ENCODE measurements at places on chromosomes 5 and 9.
A peak's percentile ranks its signal among the peaks of the same experiment; 100 is the strongest.

DNA sequence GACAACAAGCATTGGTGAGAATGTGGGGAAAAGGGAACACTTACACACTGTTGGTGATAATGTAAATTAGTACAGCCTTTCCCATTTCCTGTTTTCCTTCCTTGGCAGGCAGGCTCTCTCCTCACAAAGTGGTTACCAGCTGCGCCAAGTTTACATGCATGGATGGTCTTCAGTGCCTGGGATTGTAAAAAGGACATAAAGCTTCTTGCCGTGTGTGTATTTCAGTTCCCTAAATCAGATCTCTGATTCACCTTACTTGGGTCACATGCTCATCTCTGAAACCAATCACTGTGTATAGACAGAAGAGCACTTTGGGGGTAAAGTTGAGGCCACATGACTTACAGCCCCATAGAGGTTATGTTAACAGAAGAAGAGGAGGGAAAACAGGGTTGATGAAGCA lies 92.8 kb downstream of the CAVIN4 start:
- DNase-seq, result no peak

GRCh38 chr9:109556061-109556460 lies 58.0 kb upstream of the PTPN3 start:
- DNase-seq, result no peak

DNA sequence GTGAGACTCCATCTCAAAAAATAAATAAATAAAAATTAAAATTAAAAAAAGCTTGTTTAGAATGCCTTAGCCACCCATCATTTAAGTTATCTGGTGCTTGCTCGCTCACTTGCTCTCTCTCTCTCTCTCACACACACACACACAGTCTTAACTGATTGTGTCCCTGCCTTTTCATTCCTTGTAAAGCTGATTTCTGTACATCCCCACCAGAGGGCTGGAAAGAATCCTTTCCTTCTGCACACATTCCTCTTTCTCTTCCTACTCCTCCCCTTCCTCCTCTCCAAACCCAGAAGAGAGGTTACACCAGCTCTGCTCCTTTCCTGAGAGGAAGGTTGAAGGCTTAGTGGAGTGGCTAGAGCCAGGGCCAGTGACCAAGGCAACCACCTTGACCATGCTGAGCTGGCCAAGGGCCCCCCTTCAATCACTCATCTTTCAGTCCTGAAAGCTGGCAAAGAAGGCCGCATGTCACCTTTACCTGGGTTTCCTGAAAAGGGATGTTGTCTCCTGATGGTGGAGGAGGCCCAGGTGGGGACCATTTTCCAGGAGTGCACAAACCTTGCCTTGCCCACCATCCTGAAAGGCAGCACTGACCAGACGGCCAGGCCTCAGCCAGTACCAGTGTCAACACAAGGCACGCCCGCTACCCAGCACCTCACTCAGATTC lies 25.6 kb downstream of the STK10 start:
- DNase-seq, result no peak

DNA sequence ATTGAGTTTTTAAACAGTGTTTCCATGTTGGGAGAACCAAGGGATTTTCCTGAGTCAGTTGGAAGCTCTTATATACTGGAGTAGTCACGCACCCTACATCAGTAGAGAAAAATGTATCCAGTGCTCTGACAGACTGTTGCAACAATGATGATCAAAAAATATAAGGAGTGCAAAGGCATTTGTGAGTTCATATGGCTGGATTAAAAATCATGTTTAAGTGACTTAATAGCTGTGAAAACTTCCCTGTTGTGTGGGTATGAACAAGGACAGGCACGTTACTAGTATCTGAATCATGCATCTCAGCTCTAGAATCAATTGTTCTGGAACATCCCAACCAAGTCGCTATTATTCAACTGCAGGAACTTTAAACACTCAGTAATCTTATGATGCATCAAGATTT lies 229.7 kb downstream of the ROR2 start:
- DNase-seq, result no peak

GRCh38 chr5:52837068-52837467 lies 49.4 kb downstream of the ITGA1 start:
- no peak for DNase-seq

DNA sequence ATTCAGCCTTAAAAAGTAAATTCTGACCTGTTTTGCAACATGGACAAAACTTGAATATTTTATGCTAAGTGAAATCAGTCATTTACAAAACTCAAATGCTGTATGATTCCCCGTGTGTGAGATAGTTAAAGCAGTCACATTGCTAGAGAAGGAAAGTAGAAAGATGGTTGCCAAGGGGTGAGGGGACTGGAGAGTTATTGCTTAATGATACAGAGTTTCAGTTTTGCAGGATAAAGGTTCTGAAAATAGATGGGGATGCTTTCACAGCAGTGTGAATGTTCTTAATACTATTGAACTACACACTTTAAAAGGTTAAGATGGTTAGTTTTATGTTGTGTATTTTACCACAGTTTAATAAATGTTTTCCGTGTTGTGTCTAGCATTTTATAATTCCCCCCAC lies 51.2 kb downstream of the SGCD start:
- DNase-seq, result no peak

- no peak for DNase-seq
Observed at GRCh38 chr5:148897842-148898241, 71.4 kb downstream of the ADRB2 start.

GRCh38 chr9:98781588-98782383 lies 14.6 kb downstream of the ANKS6 start:
- no peak for DNase-seq

DNA sequence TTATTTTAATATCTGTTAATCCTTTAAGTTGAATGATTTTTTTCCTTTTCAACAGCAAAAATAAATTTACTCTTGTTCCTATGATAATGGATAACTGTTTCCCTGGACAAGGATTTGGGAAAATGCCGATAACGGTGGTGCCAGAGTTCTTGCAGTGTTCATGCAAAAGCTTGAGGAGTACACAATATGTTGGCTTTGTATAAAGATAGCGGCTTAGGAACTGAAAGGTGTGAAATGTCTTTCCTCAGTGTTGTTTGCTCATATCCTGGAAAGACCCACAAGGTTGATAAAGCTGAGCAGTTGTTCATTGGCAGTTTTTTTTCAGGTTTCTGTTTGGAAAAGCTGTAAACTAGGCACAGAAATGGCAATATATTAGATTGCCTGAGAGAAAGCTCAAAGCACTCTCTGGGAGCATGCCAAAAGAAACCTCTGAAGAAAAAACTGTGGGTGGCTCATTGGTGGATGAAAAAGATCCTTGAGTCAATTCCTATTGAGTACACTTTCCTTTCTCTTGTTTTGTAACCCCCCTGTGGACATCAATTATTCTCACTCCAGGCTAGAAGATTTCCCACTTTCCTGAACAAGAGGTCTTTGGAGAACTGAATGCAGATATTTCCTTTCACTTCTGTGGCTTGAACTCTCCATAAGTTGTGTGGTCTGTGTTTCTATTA lies 117.2 kb upstream of the RGMB start:
- no peak for DNase-seq

DNA sequence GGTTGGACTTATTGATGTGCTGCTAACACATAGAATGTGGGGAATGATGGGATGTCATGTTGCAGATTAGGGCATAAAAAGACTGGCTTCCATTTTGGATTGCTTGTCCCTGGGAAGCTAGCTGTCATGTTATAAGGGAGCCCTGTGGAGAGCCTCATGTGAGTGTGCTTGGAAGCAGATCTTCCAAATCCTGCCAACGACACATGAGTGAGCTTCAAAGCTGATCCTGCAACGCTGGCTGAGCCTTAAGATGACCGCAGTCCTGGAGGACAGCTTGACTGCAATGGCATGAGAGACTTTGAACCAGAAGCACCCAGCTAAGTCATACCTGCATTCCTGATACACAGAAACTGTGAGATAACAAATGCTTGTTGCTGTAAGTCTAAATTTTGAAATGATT lies 63.6 kb downstream of the NRG2 start:
- no peak for DNase-seq

- peak; percentile 96 for DNase-seq
Observed at GRCh38 chr9:136483589-136484152, 831 bp upstream of the SEC16A start.

DNA sequence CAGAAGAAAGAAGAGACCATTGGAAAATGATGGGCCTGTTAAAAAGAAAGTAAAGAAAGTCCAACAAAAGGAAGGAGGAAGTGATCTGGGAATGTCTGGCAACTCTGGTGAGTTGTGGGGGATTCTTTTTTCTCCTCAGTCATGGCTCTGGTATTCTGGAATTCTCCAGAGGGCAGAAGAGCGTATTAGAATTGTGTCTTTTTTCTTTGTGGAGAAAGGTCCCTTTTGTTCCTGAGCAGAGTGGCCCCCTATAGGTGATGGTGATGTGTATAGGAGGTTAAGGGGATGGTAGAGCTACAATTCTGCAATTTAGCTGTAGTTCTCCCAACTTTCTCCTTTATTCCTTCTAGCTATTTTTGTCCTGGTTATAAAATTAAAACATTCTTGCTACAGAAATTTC lies 1.6 kb upstream of the DHFR start:
- no peak for DNase-seq

DNA sequence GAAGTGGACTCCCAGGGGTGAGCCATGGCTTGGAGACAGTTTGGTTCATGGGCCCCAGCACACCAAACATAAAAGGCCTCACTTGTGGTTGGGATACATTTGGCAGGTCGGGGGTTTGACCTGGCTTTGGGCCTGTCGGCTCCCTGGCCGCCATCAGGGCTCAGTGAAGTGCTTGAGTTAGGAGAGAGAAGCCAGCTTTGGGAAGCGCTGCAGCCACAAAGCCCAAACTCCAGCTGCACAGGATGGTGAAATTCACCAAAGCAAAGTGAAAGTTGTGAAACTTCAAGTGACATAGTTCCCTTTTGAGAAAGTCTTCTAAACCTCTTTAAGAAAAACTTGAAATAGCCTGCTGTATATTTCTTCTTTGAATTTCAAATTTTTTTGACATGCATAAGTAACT lies 27.5 kb downstream of the SLC46A2 start:
- DNase-seq, result no peak

DNA sequence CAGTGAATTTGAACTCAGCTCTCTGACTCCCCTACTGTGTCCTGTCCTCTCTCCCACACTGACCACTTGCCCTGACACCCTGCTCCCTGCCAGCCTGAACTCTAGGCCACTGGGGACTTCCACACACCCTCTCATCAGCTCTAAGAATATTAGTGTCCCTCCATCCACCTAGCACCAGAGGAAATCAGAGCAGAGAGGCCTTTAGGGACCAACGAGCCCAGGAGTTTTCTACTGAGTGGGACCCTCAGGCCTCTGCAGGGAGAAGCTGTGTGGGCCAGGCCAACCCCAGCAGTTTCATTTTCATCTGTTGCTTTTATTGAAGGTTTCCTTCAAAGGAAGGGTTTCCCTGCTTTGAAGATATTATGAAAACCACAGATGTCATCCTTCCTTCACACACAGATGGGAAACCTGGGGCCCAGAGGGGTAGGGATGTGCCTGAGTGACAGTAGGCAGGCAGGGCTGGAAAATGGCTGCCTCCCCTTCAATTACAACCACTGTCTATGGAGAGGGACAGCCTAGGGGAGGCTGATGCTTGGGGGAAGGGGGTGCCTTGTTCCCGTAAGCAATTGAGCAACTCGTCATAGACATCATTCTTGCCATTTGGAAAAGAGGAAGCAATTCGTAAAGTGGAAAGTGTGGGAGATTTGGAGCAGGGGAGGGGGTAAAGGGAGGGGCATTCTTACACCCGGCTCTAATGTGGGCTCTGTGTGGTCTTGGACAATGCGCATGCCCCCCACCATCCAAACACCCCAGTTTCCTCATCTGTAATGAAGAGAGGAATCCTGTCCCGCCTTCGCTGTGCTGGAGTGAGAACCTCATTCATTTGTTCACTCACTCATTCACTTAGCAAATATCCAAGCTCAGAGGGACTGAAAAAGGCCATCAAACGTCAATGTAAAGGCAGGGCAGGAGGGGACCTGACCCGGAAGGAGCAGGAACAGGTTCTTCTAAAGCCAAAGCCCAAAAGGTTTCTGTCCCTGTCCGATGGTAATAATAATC lies 3.9 kb downstream of the GLIPR2 start:
- DNase-seq, result no peak

GRCh38 chr5:181114844-181115778 lies 15.9 kb downstream of the OR2V1 start:
- DNase-seq, result no peak

DNA sequence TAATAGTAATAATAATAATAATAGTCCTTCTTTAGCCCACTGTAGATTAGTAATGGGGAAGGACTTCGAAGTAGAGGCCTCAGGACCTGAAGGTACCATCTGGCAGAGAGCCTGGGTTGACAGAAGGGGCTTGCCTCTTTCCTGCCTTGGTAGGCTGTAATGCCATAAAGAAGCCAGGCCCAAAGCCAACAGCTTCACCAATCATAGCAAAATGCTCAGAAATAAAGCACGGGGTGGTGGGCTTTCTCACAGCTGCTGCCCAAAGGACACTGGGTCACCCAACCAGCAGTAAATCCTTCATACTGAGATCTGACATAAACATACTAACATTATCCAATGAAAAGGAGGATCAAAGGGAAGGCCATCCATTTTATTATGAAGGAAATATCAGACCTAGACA lies 70.7 kb downstream of the SUSD1 start:
- DNase-seq, result no peak

- DNase-seq, result no peak
Observed at GRCh38 chr5:92402956-92403702, 1020.0 kb upstream of the ARRDC3 start.

GRCh38 chr5:154860765-154861164 lies 2.3 kb downstream of the CNOT8 start:
- no peak for DNase-seq

DNA sequence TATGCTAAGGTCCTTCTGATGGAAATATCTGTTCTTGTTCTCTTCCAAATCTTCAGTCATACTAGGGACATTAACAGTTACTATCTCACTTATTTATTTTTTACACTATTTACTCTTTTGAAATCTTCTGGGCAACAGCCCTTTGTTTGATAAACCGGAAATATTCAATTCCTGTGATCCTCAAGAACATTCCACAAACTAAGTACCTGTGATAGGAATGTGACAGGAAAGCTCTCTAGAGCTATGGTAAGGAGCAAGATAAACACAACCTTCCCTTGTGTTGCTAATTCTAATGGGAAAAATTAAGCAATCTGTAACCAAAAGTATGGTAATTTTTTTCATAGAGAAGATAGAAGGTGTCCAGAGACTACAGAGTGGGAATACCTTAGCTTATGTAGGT lies 22.0 kb upstream of the ANKRD34B start:
- DNase-seq, result no peak

DNA sequence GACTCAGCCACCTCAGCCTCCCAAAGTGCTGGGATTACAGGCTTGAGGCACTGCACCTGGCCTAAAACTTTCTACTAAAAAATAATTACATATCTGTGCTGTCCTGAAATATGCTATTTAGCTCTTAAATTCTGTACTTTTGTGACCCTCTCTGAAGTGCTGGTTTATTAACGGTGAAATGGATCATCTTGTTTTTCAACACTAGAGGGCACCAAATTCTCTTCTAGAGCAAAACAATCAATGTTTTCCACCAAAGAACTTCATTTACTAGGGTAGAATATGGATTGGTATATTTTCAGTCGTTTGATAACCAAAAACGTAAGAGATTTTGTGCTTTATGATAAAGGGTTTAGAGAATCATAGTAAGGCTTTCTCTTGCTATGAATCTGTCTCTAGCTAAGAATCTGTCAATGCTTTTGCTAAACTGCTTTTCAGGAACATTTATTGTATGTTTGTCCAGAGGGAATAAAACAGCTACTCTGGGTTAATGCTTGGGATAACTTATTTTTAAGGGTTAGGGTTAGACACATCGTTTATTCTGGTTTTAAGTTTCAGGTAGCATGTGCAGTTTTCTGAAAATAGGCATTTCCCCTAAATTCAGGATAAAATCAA lies 63.6 kb downstream of the RNF180 start:
- DNase-seq, result no peak

Measured in activated T-helper 1 cell treated with Interleukin-2 at 50 U/mL for 16 hours (primary cell).